Right lung (tissue), 10 donors: ENCODE measurements at places on chromosomes 3 and 15.

DNA sequence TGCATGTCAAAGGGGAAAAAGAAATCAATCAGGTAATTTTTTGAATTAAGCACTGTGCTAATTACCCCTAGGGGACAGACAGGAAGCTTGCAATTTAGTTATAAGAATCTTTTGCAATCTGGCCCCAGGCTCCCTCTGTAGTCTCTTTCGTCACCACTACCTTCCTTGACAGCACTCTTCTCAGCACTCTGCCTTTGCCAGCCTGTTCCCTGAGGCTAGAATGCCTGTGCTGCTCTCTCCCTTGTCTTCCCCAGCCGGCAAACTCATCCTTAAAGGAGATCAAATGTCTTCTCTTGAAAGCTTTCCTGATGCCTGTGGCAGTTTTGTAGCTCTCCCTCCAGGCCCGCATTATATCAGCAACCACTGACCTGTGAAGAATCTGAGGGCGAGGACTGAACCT, 32.4 kb upstream of the PRTG start:
- no peak for DNase-seq

GRCh38 chr15:83287541-83288027, 3.1 kb upstream of the BNC1 start:
- no peak for DNase-seq

GRCh38 chr15:98673133-98673532, 24.8 kb downstream of the IGF1R start:
- no peak for DNase-seq

GRCh38 chr3:127015282-127016042, 32.5 kb downstream of the PLXNA1 start:
- no peak for DNase-seq

DNA sequence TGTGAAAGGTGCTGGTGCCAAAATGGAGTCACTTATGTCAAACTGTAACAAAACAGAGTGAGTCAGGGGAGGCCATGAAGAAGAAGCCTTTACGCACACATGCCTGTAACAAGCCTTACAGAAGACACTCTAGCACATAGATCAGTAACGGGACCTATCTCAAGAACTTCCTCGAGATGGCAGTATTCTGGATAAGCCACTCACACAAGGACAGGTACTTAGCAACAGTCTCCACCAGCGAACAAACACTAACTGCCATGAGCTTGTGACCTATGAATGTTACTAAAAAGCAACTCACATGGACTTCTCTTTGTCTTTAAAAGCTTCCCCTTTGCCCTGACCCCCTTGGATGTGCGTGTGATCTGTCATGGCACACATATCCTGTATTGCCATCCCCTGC, 235.1 kb downstream of the CD47 start:
- no peak for DNase-seq

- DNase-seq: no peak
Measured at GRCh38 chr3:176514297-176514696, 683.0 kb downstream of the TBL1XR1 start.

DNA sequence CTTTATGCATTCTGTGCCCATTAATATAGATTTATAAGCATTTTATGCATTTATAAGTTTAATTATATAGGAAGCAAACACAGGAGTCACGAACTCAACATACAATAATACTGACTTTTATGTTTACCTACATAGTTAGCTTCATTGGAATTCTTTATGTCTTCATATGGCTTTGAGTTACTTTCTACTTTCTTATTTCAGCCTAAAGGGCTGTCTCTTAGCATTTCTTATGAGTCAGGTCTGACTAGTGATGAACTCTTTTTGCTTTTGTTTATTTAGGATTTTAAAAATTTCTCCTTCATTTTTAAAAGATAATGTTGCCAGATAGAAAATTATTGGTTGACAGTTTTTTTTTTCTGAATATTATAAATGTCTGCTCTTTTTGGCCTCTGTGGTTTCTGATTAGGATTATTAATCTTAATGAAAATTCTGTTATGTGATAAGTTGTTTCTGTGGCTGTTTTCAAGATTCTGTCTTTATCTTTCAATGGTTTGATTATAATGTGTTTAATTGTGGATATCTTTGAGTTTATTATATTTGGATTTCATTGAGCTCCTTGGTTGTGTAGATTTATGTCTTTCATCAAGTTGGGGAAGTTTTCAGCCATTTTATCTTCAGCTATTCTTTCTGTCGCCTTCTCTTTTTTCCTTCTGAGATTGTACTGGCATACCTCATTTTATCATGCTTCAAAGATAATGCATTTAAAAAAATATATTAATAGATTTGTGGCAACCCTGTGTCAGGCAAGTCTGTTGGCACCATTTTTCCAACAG, 54.3 kb downstream of the ATP2C1 start:
- DNase-seq: no peak

DNA sequence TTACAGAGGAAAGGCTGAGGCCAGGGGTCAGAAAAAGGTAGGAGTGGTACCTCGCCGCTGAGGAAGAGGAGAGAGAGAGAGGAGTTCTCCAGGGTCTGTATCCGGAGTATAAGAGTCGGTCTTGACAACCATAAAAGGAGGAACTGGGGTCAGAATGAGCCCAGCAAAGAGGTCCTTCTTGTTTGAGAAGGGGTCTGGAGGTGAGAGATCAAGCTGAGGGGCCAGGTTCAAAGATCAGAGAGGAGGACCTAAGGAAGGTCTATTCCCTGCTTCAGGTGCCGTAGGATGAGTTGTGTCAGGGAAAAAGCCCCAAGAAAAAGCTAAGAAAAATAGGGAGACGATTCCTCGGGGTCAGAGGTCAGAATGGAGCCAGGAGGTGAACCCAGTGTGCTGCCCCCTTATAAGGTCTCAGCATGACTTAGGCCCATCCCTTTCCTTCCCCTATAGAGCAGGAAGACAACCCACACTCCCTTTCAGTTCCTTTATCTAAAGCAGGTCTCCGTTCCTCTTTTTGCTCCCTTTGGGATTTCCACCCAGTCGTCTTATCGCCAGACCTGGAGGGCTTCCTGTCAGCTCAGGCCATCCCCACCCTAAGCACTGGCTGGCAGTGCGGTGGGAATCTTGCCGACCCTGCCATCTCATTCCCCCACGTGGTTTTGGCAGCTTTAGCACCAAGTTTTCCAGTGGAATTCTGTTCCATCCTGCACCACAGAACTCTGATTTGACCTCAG, 651 bp downstream of the MTMR14 start:
- DNase-seq: no peak

DNA sequence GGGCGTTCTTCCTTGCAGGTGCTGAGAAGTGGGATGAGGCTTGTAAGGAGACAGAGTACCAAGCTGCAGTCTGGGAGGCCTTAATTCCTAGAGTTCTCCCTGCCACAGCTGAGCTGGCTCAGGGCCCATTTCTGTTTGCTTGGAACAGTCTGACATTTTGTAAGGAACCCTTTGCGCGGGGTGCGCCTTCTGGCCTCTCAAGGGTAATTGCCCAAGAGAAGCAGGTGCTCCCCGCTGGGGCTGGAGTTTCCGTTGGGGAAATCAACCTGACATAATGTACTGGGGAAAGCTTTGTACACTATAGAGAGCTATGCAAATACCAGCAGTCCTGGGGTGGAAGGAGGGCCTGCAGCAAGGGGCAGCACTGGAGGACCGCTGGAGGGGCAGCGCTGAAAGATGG, 83.6 kb downstream of the HMG20A start:
- DNase-seq: no peak

DNA sequence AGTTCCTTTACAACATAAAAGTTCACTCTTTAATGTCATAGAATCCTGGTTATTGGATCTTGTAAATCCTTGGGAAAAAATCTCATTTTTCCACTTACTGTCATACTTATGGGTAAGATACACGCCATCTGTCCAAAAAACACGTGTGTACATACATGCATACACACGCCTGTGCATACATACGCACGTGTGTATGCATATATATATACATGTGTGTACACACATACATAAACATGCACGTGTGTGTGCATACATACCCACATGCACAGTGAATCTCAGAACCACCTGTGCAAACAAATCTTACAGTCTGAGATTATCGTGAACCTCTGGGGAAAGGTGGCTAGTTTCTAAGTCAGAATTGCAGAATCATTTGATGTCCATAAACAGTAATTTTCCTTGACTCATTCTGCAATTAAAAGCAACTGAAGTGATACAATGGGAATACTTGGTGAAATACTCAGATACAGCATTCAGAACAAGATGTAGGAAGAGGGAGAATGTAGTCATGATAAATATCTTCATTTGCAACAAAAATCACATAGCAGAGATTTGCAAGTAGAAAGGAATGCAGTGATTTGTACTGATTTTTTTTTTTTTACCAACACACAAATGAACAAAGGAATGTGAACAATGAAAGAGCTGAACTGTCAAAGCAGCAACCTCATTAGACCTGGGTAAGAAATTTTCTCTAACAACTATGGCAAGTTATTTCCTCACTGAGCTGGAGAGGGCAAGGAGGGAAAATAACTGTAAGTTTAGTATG, 160.6 kb upstream of the POU1F1 start:
- DNase-seq: no peak

GRCh38 chr15:88006146-88006545, 250.4 kb downstream of the NTRK3 start:
- no peak for DNase-seq

DNA sequence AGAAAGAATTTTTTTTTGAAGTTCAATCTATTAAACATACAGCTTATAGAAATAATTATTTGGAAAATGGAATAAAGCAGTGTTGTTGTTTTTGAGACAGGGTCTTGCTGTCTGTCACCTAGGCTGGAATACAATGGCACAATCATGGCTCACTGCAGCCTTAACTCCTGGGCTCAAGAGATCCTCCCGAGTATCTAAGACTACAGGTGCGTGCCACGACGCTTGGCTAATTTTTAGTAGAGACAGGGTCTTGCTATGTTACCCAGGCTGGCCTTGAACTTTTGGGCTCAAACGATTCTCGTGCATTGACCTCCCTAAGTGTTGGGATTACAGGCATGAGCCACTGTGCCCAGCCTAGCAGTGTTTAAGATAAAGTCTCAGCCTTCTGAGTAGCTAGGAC, 8.8 kb downstream of the BNIP2 start:
- no peak for DNase-seq

GRCh38 chr3:141646760-141647561, 91.1 kb upstream of the RNF7 start:
- DNase-seq: peak; percentile 60

DNA sequence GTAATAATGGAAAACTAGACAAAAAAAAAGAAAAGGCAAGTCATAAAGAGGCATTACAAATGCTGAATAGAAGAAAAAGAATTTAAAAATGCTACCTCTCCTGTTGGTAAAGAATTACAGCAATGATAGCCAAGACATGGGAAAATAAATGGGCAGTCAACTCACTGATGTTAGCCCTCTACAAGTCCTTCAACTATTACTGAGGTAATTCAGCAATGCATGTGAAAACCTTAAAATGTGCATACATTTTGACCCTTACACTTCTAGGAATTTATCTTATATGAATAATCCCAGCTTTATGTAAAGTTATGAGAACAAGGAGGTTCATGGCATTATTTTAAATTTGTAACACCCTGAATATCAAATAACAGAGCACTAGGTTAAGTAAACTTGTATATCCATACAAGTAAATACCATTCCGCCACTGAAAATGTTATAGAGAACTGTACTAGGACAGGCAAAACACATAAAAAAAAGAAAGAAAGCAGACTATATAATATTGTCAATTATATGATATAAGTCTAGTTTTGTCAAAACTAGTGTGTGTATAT, 166.8 kb downstream of the SUCLG2 start:
- no peak for DNase-seq

GRCh38 chr3:47409284-47409683, 28.5 kb downstream of the PTPN23 start:
- DNase-seq: no peak

- no peak for DNase-seq
Measured at GRCh38 chr3:157166115-157166514, 6.2 kb upstream of the CCNL1 start.

DNA sequence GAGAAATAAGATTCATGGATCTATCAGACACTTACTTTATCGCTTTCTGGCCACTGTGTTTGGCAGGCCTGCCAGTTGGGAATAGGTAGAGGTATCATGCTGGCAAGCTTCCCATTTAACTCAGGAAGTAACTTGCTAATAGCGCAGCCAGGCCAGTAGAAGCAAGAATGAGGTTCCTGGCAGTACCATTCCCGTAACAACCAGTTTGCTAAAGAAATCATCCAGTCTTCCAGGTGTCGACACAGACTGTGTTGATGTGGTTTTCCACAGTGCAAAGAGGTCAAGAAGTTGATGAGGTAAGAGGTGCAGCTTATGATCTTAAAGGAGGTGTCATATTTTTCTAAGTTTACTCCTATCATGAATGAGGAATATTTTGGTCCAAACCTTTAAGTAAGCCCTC, 46.2 kb downstream of the DPH6 start:
- no peak for DNase-seq

GRCh38 chr3:10957976-10958749, 34.4 kb upstream of the SLC6A1 start:
- no peak for DNase-seq
